Colonic mucosa (tissue), 4 donors: ENCODE measurements at places on chromosomes 5 and 9.

DNA sequence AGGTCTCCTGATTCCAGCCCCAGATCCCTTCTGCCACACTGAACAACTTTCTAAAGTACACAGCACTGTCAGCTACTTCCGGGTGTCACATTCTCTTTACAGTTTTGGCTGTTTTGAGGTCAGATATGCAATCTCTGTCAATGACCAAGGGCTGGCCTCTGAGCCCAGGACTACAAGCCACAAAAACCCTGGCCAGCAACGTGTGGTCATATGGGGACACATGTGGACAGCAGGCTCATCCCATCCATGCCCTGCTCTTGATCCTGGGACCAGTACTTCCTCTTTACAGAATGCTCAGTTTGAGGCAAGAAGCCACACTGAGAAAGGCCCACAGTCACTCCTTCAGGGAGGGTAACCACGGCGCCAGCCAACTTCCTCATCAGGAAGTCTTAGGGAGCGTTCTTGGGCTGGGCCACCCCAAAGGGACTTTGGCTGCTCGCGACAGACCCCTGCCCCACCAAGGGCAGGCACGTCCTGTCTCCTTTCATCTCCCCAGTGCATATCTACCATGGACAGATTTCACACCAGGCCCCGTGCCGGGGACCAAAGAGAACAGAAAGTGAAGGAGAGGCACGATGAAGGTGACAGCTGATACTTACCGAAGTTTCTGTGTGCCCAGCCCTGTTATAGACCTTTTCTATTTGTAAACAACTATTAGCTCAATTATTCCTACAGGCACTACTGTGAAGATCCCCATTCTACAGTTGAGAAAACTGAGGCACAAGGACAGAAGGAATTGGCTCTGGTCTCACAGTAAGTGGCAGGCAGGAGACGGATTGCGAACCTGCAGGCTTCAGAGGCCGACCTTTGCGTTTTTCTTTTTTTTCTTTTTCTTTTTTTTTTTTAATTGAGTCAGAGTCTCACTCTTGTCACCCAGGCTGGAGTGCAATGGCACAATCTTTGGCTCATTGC, 37.3 kb downstream of the STK10 start:
- no peak overlapping the region for H3K4me3 ChIP-seq
- peaks cover 5% of the 10 kb centered on the region for H3K4me1 ChIP-seq
- H3K36me3 ChIP-seq = no peaks in the 10 kb centered on the region

GRCh38 chr5:153523831-153524230, 33.4 kb downstream of the GRIA1 start:
- no peak overlapping the region for H3K27ac ChIP-seq
- no peaks in the 10 kb centered on the region for H3K36me3 ChIP-seq
- no peaks in the 10 kb centered on the region for H3K4me1 ChIP-seq
- H3K4me3 ChIP-seq = no peak overlapping the region

- DNase-seq = no peak
- no peak overlapping the region for H3K27ac ChIP-seq
- no peaks in the 10 kb centered on the region for H3K36me3 ChIP-seq
- H3K4me3 ChIP-seq = no peak overlapping the region
- H3K27me3 ChIP-seq = no peaks in the 10 kb centered on the region
- H3K4me1 ChIP-seq = no peaks in the 10 kb centered on the region
Measured at GRCh38 chr5:170139786-170140335, 34.2 kb downstream of the FOXI1 start.

- no peak overlapping the region for H3K4me3 ChIP-seq
- H3K27ac ChIP-seq = no peak overlapping the region
- no peaks in the 10 kb centered on the region for H3K36me3 ChIP-seq
- no peak for DNase-seq
- no peaks in the 10 kb centered on the region for H3K27me3 ChIP-seq
Measured at GRCh38 chr5:2607598-2607997, 143.9 kb downstream of the IRX2 start.

- no peak for DNase-seq
- no peaks in the 10 kb centered on the region for H3K36me3 ChIP-seq
- H3K27me3 ChIP-seq = no peaks in the 10 kb centered on the region
- no peak overlapping the region for H3K27ac ChIP-seq
- no peaks in the 10 kb centered on the region for H3K4me1 ChIP-seq
Measured at GRCh38 chr5:113047234-113047633, 70.6 kb downstream of the DCP2 start.

- peak overlapping the region; percentile 24 for H3K27ac ChIP-seq
- H3K4me3 ChIP-seq = no peak overlapping the region
- no peak for DNase-seq
- H3K4me1 ChIP-seq = no peaks in the 10 kb centered on the region
- no peaks in the 10 kb centered on the region for H3K27me3 ChIP-seq
Measured at GRCh38 chr5:115424030-115424429, 120.5 kb downstream of the FEM1C start.

GRCh38 chr5:153598099-153598498, 107.6 kb downstream of the GRIA1 start:
- no peaks in the 10 kb centered on the region for H3K27me3 ChIP-seq
- H3K36me3 ChIP-seq = no peaks in the 10 kb centered on the region
- DNase-seq = no peak

DNA sequence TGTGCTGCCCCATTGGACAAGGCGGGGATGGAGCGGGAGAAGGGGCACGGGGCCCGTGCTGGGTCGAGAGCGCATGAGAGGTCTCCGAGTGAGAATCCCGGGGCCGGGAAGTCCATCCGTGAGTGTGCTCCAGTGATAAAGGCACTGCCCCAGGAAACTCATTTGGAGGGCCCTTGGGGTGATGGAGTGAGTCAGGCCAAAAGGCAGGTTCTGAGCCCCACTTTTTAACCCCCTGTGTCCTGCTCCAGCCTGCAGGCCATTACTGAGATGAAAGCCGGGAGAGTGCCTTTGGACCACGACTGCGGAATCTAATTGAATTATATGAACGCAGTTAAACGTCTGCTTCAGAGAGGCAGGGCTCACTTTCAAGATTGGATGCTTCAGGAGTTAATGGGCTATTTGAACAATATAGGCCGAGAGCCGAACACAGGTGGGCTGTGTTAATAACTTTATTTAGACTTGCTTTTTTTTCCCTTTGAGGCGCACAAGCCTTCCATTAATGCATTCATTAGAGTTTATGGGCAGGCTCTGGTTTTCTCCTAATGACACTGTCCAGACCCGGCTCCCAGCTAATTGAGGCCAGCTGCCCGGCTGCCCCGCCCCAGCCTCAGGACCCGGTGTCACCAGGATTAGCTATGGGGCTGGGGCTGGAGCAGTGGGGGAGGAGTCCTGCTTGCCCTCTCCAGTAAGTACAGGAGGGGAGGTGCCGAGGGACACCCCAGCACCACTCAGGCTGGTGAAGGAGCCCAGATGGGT, 79.1 kb upstream of the LMX1B start:
- H3K4me1 ChIP-seq = no peaks in the 10 kb centered on the region
- no peak overlapping the region for H3K4me3 ChIP-seq

DNA sequence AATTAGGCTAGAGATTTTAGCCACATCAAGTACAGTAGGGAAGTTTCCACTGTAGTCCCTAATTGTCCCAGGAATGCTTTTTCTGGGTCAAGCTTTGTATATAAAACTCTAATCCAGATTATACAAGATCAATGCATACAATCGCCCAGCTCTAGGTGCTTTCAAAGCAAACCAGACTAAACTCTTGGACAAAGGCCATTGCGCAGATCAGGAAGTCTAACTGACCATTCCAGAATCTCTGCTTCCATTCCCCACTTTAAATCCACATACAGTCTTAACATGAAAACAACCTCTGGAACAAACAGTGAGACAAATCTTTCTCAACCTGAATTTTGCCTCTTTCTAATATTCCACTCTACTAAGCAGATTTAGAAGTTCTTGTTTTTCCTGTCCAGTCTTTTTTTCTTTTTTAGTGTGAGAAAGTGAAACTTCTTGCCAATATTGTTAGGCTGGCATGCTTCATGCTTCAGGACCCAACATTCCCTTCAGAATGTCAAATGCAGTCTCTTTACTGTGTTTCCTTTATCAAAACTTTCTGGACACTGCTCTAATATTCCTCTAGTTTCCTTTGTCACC, 76.1 kb downstream of the ITGA1 start:
- no peaks in the 10 kb centered on the region for H3K27me3 ChIP-seq
- H3K36me3 ChIP-seq = no peaks in the 10 kb centered on the region
- no peak overlapping the region for H3K27ac ChIP-seq
- DNase-seq = no peak

GRCh38 chr9:18488886-18489285, 14.9 kb downstream of the ADAMTSL1 start:
- H3K4me3 ChIP-seq = no peak overlapping the region
- H3K27ac ChIP-seq = no peak overlapping the region
- H3K27me3 ChIP-seq = no peaks in the 10 kb centered on the region
- no peaks in the 10 kb centered on the region for H3K36me3 ChIP-seq

DNA sequence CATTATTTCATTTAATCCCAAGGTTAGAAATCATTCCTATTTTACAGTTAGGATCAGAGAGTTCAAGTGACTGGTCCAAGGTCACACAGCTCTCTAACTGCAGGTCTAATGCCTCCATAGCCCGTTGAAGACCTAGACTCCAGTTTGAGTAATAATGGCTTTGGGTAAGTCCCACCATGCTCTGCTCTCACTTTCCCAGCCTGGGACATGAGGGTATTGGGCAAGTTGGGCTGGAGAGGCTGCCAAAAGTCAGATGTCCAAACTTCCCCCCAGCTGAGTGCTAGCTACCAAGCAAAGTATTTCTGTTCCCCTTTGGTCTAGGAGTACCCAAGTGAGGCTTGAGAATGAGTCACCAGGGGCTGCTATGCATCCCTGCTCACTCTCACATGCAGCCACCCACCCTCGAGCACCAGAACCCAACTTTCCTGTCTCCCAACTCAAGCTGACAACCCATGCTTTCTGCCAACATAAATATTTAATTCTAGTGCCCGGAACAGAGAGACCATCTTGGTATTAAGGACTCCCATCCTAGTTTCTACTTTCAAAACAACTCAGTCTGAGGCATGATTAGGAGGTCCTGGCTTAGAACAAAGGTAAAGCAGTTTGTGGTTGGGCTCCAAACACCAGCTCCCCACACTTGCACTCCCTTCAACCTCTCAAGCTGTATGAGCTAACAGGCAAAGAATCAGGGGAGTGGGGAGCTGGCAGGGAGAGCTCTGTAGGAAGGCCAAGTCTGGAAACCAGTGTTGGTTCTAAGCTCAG, 236.5 kb upstream of the TRIM32 start:
- H3K36me3 ChIP-seq = no peaks in the 10 kb centered on the region
- H3K4me3 ChIP-seq = no peak overlapping the region
- H3K27me3 ChIP-seq = no peaks in the 10 kb centered on the region
- H3K4me1 ChIP-seq = no peaks in the 10 kb centered on the region
- H3K27ac ChIP-seq = no peak overlapping the region
- no peak for DNase-seq

- no peaks in the 10 kb centered on the region for H3K36me3 ChIP-seq
- H3K27me3 ChIP-seq = no peaks in the 10 kb centered on the region
- H3K4me3 ChIP-seq = no peak overlapping the region
- no peak overlapping the region for H3K27ac ChIP-seq
- H3K4me1 ChIP-seq = no peaks in the 10 kb centered on the region
- DNase-seq = no peak
Measured at GRCh38 chr5:178551059-178551458, 39.1 kb downstream of the COL23A1 start.

- no peak overlapping the region for H3K4me3 ChIP-seq
- no peaks in the 10 kb centered on the region for H3K4me1 ChIP-seq
- H3K27me3 ChIP-seq = no peaks in the 10 kb centered on the region
- H3K27ac ChIP-seq = no peak overlapping the region
- DNase-seq = no peak
- H3K36me3 ChIP-seq = no peaks in the 10 kb centered on the region
Measured at GRCh38 chr9:14813336-14814248, 91.1 kb upstream of the CER1 start.

DNA sequence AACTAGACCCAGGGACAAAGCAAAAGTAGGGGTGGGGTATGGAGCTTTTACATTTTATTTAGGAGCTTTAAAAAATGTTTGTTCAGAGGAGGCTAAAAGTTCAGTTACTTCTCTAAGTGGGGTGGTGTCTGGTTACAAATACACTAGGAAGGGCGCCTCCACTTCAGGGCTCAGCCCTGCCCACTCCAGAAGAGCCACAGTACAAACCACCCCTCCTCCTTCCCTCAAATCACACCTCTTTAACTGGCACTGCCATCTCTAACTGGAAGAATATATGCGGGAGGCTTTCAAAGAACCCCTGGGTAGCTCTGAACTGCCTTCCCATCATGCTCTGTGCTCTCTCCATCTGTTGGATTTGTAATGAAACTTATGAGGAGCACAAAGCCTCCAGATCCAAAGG, 98.8 kb upstream of the NFIB start:
- no peak overlapping the region for H3K4me3 ChIP-seq
- no peaks in the 10 kb centered on the region for H3K36me3 ChIP-seq
- no peak overlapping the region for H3K27ac ChIP-seq
- no peak for DNase-seq
- no peaks in the 10 kb centered on the region for H3K27me3 ChIP-seq

GRCh38 chr9:97437051-97437600, 25.2 kb downstream of the TDRD7 start:
- no peaks in the 10 kb centered on the region for H3K4me1 ChIP-seq
- H3K27me3 ChIP-seq = no peaks in the 10 kb centered on the region
- H3K36me3 ChIP-seq = peaks cover 4% of the 10 kb centered on the region

DNA sequence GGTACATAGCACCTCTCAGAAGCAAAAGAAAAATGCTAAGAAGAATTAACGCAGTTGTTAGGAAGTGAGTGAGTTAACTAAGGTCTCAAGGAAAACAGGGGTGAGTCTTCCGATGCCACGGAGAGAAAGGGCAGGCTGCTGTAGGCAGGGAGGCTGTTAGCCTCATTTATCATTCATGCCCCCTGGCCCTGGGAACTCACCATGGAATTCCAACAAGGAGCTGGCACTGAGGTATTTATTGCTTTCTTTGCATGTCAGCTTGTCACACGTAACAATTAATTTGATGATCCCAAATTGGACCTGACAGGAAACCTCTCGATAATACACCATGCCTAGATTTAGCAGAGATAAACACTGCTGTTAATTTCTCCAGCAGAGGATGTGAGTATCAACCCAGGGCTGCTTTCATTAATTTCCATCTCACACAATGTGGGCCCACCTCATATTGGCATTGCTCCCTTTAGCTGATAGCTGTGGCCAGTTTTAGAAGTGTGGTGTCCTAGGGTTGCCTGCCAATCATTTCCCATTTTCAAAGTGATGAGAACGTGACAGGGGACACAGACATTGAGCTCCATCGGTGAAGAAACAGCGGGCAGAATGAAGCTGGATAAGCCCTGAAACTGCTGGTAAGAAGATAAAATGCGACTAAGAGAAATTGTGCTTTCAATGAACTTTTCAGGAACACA, 45.3 kb downstream of the DAP start:
- no peak overlapping the region for H3K27ac ChIP-seq
- H3K4me1 ChIP-seq = no peaks in the 10 kb centered on the region
- H3K4me3 ChIP-seq = no peak overlapping the region
- no peaks in the 10 kb centered on the region for H3K27me3 ChIP-seq
- DNase-seq = no peak
- no peaks in the 10 kb centered on the region for H3K36me3 ChIP-seq

- no peak for DNase-seq
- no peaks in the 10 kb centered on the region for H3K4me1 ChIP-seq
- H3K4me3 ChIP-seq = no peak overlapping the region
- H3K27ac ChIP-seq = no peak overlapping the region
- H3K36me3 ChIP-seq = no peaks in the 10 kb centered on the region
- no peaks in the 10 kb centered on the region for H3K27me3 ChIP-seq
Measured at GRCh38 chr5:153515301-153515700, 24.8 kb downstream of the GRIA1 start.

GRCh38 chr9:137175345-137175961, 3.6 kb upstream of the TMEM210 start:
- H3K4me1 ChIP-seq = peaks cover 4% of the 10 kb centered on the region
- H3K4me3 ChIP-seq = no peak overlapping the region
- peaks cover 13% of the 10 kb centered on the region for H3K27me3 ChIP-seq
- H3K36me3 ChIP-seq = no peaks in the 10 kb centered on the region
- no peak overlapping the region for H3K27ac ChIP-seq

GRCh38 chr9:9004810-9005209, 1205.2 kb upstream of the DMAC1 start:
- no peak overlapping the region for H3K27ac ChIP-seq
- no peak for DNase-seq
- H3K4me3 ChIP-seq = no peak overlapping the region
- no peaks in the 10 kb centered on the region for H3K4me1 ChIP-seq
- no peaks in the 10 kb centered on the region for H3K27me3 ChIP-seq
